GM06990 (cell line): ENCODE measurements at places on chromosomes 13 and 19.

GRCh38 chr13:49638744-49639072, 10.4 kb downstream of the ARL11 start:
- DNase-seq, result no peak

GRCh38 chr19:8607386-8607785, 3.1 kb downstream of the ADAMTS10 start:
- DNase-seq, result no peak

- no peak for DNase-seq
Observed at GRCh38 chr19:13214036-13214730, 64.0 kb downstream of the IER2 start.

DNA sequence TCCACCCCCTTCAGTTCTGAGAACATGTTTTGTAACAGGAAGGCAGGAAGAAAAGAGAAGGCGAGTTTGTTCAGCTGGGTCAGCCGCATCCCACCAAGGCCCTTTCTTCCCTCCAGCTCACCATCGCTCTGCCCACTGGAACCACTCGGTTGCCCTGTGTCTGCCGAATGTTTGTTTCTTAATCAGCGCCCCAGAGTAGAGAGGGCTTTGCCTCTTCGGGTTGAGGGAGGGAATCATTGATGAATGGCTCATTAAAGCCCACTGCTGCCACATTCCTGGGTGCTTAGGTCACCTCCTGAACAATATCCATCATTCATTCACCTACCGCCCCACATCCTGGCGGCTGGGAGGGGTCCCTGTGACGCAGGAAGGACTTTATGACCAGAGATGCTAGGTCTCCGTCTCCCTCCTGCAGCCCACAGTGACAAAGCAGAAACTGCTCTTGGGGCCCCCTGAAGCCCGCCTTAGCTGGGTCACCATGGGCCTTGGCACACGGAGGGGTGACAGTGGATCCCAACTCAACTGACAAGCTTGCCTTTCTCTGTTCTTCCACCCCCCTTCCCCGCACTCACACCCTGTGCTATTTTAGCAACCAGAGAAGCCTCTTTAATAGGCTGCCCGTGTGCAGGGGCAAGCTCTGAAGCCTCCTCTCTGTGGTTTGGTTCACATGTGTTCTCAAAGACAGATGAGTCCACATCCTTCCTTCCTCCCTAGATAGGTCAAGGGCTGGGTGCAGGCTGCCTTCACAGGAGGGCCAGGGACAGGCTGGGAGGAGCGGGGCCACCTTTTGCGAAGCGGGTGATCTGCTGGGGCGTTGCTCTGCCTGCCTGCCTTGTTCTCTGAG, 46.2 kb downstream of the ACTN4 start:
- DNase-seq, result no peak

GRCh38 chr13:26377038-26377437, 123.1 kb downstream of the CDK8 start:
- no peak for DNase-seq

GRCh38 chr19:29712744-29713516, 2.1 kb downstream of the C19orf12 start:
- DNase-seq, result no peak

GRCh38 chr19:40831502-40832430, 18.5 kb downstream of the CYP2A6 start:
- DNase-seq, result no peak

DNA sequence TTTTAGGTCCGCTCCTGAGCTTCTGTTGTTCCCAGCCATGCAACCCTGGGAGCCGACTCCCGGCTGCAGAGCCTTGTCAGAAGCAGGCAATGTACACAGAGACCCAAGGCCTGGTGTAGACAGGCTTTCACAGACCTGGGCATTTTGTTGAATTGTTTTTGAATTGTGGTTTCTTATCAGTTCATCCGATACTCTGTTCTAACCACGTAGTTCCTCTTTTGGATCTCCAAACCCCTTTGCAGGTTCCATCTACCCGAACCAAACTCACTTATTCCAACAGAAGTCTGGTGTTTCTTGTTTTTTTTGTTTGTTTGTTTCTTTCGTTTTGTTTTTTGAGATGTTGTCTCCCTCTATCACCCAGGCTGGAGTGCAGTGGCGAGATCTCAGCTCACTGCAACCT, 6.3 kb upstream of the NLRP2 start:
- peak; percentile 58 for DNase-seq

DNA sequence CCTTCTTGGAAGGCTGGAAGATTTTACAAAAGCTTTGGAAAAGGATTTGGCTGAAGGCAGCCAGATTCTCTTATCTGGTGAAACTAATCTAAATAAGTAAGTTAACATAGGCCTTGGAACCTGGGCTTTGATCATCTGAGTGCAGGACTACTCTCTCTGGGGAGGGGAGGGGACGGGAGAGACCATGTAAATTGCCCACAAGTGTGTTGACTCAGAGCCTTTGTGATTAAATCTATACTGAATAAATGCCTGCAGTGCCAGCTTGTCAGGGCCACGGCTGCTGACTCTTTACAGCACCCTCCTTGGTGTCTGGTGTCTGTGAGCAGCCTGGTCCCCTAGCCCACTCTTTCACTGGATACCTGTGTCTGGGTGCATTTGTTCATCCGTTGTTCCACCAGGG, 251.4 kb downstream of the ITGBL1 start:
- no peak for DNase-seq

GRCh38 chr19:29212356-29212647, 649 bp downstream of the UQCRFS1 start:
- no peak for DNase-seq

GRCh38 chr19:22286151-22286810, at the start of gene ZNF729:
Gene ZNF729 (plus strand): TSS chr19:22286441. CDS start chr19:22286526, 85 bp downstream.
- no peak for DNase-seq

- no peak for DNase-seq
Observed at GRCh38 chr19:33523167-33523566, 1.6 kb upstream of the PEPD start.

GRCh38 chr19:1065606-1066109, 1.3 kb upstream of the ARHGAP45 start:
- no peak for DNase-seq

GRCh38 chr13:21894091-21894490, 223.2 kb downstream of the FGF9 start:
- no peak for DNase-seq

- no peak for DNase-seq
Observed at GRCh38 chr13:102035969-102036368, 365.9 kb downstream of the FGF14 start.

- peak; percentile 39 for DNase-seq
Observed at GRCh38 chr19:50803633-50804419, 13.6 kb downstream of the ACP4 start.

DNA sequence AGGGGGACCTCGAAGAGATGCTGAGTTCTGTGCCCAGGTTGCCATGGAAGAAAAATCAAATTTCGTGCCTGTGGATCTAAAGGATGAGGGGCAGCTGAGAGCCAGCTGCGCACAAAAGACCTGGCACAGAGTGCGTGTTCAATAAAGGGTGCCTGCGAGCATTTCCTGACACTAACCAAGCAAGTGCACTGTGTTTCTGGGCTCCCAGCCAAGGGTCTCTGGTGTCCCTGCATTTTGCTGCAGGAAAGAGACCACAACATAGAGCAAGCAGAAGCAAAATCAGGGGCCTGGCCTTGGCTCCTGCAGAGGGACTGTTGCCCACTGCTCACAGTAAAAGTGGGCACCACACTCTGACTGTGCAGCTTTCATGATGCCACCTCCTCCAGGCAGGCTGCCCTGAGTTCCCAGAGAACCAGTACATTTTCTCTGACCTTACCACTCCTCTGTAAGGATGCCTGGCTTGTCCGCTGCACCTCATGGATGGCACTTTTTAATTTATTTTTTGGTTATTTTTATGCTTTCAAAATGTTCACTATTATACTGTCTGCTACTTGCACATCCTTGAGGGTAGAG, 70.8 kb upstream of the GPR12 start:
- DNase-seq, result no peak

- DNase-seq, result no peak
Observed at GRCh38 chr19:29446361-29446760, 79.4 kb upstream of the VSTM2B start.

GRCh38 chr13:99022941-99023340, 45.1 kb upstream of the DOCK9 start:
- DNase-seq, result no peak

DNA sequence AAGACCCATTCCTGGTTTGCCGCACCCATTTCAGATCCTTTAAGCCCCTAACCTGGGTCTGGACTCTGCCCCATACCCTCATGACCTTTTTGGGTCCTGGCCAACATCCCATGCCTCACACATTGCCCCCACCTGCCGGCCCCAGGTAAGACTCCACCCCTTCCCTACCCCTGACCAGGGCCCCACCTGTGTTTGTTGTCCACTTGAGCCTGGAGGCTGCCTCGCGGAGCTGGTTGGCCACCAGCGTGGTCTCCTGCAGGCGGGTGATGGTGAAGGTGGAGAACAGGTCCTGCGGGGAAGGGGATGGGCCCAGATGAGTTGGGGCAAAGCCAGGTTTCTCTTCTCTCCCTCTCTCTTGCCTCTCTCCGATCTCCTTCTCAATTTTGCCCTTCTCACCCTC, 19.5 kb downstream of the MAN2B1 start:
- DNase-seq, result no peak

- no peak for DNase-seq
Observed at GRCh38 chr19:32599258-32599657, 18.3 kb downstream of the PDCD5 start.

DNA sequence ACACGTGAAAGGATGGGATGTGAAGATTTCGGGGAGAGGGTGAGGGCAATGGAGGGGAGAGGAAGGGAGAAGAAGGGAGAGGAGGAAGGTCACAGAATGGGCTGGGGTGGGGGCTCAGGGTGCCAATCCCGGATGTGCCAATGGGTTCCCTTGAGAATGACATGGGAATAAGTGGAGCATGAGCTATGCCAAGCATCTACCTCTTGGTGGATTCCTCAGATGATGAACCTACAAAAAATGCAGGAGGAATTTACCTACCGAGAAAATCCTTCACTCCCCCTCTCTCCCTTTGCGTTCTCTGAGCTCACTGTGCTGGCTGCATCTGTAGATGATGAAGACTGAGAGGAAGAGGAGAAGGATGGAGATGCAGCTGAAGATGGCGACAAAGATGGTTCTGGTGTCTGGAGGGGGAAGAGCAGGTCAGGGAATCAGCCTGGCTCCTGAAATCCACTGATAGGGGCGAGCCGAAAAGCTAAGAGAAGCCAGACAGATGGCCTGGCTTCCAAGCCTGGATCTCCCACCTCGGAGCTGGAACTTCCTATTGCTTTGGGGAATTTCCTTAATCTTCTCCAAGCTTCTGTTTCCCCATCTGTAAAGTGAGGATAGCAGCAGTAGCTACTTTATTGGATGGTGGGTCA, 21.6 kb downstream of the VSTM1 start:
- DNase-seq, result no peak

GRCh38 chr19:51226067-51226466, 1.2 kb downstream of the CD33 start:
- DNase-seq, result no peak

DNA sequence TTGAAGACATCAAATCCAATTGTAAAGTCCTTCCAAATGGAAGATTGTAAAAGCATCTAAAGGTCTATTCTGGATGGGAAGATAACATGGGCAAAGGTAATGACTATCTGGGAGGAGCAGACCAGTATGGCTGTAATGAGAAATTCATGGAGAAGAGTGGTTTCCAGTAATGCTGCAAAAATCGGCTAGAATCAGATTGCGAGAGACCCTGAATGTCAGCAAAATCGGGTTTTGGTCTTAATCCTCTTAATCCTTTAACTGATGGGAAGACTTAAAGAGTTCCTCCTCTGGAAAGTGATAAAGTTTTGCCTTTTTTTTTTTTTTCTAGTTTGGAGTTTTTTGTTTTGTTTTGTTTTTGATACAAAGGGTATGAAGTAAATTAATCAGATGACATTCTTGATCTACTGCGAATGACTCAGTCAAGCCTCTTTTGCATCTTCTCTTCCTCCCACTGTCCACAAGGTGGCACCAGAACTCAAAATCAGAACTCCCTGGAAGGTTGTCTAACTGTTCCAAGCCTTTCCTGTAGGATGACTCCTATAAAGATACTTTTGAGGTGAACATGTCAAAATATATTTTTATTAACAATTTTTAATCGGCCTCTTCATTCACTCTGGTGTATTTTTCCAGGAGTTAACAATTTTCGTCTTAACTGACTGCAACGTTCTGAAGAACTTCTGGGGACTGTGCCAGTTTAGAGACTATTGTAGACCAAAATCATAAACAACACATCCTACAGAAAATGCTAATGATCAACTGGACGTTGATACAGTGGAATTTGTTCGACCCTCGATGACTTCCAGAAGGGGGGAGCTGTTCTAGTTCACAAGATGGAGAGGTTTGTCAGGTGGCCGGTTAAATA, 213.3 kb upstream of the MIR17HG start:
- DNase-seq, result no peak

DNA sequence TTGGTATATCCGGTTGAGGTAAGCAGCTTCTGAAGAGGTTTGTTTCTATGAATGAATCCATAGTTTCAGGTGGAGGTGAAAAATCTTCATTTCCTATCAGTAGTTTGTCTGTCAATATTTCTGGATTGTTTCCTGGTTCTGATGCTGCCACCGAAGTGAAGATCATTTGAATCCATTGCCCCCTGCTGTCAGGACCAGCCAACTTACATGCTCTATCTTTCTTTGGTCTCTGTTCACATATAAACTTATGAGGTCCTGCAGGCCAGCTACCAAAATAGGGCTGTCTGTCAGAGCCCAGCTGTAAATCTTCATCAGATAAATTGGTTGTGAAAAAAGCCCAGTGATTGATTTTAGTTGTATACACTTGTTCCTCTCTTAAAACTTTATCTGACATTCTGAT, 15.2 kb upstream of the N4BP2L1 start:
- peak; percentile 34 for DNase-seq

DNA sequence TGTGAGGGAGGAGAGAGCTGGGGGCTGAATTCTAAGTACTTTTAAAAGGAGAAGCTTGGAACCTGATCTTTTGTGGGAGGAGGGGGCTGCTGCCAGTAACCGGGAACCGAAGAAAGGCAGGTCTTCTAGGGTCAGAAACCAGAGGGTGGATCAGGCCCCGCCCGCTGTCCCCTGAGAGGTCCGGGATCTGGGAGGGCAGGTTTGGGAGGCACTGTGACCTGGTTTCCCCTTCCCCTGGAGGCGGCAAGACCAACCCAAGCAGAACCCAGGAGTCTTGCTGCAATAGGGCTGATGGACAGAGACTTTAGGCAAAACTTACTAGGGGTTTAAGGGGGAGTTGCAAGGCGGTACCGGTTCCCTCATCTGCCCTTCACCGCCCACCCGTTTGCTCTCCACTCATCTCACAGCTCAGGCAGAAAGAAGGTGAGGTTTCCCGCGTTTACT, 707 bp upstream of the KLK8 start:
- DNase-seq, result no peak

- peak; percentile 42 for DNase-seq
Observed at GRCh38 chr19:10112037-10112761, 706 bp downstream of the P2RY11 start.

- no peak for DNase-seq
Observed at GRCh38 chr19:18764591-18765051, 26.5 kb downstream of the COMP start.
